ENCODE measurements at places on chromosomes 3 and 15.

DNA sequence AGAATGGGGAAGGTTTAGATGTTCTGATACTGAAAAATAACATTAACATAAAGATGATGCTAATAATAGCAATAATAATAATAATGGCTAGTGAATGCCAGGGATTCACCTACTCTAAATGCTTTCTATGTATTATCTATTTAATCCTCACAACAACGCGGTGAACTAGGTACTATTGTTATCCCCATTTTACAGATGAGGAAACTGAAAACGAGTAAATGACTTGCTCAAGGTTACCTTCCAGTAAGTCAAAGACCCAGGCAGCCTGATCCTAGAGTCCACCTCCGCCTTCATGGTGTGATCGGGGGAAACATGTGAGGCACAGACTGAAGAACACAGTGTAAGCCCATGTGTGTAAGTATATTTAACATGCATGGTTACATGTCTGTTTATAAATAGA, 30.4 kb downstream of the LRRC2 start:
- no peak for DNase-seq

GRCh38 chr3:126718561-126719445, 14.8 kb downstream of the CHCHD6 start:
- no peak for DNase-seq

- no peak for DNase-seq
Observed at GRCh38 chr3:129277829-129278271, 820 bp upstream of the HMCES start.

DNA sequence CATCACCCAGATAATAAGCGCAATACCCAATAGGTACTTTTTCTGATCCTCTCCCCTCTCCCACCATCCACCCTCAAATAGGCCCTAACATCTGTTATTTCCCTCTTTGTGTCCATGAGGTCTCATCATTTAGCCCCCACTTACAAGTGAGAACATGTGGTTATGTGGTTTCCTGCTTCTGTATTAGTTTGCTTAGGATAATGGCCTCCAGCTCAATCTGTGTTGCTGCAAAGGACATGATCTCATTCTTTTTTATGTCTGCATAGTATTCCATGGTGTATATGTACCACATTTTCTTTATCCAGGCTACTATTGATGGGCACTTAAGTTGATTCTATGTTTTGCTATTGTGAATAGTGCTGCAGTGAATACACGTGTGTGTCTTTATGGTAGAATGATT, 165.4 kb downstream of the MBNL1 start:
- DNase-seq = no peak

Measured in T follicular helper cell (primary cell).